ENCODE measurements at places on chromosomes 4 and X. TPM values are rescaled to one million over a fixed set of nuclear protein-coding genes. Genes with fewer than 3 reads are reported as not detected.

GRCh38 chr4:119053245-119053644 lies 82.4 kb upstream of the MYOZ2 start:
- no peak for DNase-seq

- DNase-seq: no peak
Observed at GRCh38 chr4:152784490-152785350, 5.0 kb downstream of the ARFIP1 start.

GRCh38 chrX:19846995-19847790 lies 40.2 kb downstream of the SH3KBP1 start:
- DNase-seq: no peak

DNA sequence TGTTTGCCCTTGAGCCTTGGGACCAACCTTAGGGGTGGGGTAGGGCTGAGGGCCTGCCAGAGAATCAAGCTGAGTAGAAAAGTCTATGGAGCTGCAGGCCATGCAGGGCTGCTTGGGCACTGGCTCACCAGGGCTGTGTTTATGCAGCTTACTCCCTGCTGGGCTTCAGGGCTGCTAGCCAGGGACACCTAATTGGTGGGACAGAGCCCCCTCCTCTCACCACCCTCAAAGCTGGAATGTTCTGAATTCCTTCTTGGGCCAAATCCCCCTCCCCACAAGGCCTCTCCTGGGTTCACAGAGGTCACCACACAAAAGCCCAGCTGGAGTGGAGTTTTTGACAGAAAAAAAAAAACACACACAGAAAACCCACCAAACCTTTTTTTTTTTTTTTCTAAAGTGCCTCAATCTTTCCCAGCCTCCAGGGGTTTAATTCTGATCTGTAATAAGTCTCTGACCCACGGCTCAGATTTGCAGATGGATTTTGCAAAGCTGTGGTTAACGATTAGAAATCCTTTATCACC lies at the start of gene CLDN2:
TSS of gene CLDN2 (plus strand) at position 471 of the 521 bp plus-strand sequence. CDS start 7,827 bp downstream, outside the sequence.
- DNase-seq: no peak

- DNase-seq: no peak
Observed at GRCh38 chr4:147942729-147943128, 210.8 kb downstream of the ARHGAP10 start.

DNA sequence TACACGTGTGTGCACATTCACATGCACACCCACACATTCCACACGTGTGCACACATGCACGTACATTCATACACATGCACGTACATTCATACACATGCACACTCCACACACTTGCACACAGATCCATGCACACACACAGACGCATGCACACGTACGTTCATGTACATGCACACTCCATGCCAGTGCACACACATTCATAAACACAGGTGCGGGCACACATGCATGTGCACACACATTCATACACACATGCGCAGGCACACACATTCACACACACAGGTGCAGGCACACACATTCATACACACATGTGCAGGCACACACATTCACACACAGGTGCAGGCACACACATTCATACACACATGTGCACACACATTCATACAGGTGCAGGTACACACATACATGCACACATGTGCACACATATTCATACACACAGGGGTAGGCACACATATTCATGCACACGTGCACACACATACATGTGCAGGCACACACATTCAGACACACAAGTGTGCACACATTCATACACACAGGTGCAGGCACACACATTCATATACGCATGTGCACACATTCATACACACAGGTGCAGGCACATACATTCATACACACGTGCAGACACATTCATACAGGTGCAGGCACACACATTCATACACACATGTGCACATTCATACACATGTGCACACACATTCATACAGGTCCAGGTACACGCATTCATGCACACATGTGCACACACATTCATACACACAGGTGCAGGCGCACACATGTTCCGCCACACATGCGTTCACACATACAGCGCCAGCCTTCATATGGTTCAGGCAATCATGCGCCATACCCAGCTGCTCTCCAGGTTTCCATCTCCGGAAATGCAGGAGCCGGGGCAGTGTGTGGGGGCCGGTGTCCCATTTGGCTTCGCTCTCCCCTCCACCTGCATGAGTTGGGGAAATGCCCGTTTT lies 124.8 kb downstream of the HMX1 start:
- DNase-seq: no peak

GRCh38 chrX:102077426-102077825 lies 48.1 kb upstream of the TCEAL2 start:
- no peak for DNase-seq

DNA sequence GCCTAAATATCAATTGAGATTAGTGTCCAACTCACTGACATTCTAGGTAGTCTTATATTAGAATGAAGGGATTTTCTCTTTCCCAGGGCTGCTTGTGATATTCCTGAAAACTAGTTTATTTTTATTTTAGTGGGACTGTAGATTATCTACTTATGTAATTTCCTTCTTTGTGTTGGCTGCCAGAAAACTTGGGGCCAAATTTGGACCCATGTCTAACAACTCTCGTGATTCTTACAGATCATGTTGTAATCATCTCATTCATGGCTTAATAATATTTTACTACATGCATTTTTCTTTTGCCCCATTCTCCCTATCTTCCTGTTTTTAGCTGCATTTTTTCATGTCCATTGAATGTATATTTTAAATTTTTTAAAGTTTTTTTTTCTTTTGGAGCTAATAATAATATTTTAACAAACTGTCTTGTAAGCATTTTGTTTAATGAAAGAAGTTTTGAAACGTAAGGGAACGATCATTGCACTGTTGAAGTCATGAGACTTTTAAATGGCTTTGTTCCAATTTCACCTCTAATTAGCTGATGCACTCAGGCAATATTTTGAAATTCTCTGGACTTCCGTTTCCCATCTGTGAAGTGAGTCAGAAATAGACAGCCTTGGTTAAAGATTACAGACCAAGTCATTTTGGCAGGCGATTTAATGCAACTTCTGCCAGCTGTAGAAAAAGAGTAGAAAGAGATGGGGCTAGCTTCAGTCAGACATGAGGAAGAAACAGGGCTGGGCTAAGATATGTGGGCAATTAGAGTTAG lies 14.3 kb upstream of the TDO2 start:
- DNase-seq: peak; percentile 61

DNA sequence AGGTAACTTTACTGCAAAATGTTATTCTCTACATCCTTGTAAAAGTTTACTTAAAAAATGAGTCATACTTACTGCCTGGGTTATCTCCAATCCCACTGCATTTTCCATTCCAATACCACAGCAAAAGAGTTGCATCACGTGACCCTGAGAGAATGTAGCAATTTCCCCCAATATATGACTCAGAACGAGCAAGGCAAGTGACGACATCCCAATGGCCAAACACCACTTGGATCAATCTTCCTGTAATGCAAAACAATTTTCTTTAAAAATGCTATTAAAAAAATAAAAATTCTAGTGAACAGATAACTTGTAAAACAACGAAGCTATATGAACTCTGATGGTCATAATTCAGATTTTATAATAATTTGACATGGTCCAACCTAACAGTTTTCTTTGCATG lies 224.3 kb downstream of the DCLK2 start:
- DNase-seq: no peak

GRCh38 chr4:3360777-3361176 lies 68.0 kb downstream of the RGS12 start:
- no peak for DNase-seq

DNA sequence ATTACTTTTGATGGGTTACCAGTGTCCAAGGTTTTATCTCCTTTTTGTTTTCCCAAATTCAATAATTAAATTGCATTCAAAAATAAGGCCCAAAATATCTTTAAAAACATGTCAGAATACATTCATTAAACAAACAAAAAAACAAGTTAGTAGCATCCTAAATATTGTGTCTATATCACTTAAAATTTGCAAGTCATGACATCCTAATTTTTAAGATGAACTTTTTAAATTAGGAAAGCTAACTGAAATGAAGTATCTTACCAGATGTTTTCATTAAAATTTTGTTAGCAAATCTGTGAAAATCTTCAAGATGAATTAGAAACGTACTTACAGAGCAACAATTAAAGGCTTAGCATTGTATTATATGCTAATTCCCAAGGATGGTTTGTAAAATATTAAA lies 962 bp upstream of the CFAP299 start:
- no peak for DNase-seq

DNA sequence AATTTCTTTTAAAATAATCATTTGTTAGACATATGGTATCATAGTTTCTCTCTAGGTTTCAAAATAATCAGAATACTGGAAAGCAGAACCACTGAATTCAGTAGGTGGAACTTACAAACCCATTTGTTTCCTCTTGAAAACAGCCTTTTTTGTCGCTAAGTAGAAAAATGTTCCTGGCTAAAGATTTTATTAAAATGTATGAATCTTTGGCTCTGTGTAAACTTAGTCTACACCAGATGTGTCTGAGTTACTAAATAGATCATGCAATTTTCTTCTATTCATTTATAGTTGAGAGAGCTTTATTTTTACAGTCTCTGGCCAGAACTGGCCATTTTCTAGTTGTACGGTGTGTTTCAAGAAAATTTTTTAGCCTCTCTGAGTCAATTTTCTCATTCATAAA lies 1.0 kb downstream of the CYSLTR1 start:
- no peak for DNase-seq

DNA sequence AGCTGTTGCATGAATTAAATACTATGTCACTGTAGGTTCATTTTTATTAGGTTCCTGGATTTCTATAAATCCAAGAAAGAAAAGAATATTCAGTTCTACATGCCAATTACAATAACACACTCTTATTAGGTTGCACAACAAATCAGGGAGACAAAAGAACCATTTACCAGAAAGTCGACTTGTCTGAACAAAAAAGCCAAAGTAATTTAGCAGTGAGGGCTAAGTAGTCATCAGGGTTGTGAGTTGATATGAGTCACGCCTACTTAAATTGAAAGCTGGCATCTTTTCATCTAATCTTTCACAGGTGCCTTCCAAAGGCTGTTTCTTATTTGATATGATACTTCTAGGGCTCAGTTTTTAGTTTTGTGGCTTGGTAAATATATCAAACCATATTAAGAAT lies 25.4 kb upstream of the GNRHR start:
- no peak for DNase-seq

GRCh38 chr4:37567836-37568235 lies 118.3 kb downstream of the RELL1 start:
- no peak for DNase-seq

- no peak for DNase-seq
Observed at GRCh38 chr4:22498866-22499265, 17.0 kb downstream of the ADGRA3 start.

GRCh38 chrX:151183912-151184565 lies 7.7 kb downstream of the GPR50 start:
- no peak for DNase-seq

DNA sequence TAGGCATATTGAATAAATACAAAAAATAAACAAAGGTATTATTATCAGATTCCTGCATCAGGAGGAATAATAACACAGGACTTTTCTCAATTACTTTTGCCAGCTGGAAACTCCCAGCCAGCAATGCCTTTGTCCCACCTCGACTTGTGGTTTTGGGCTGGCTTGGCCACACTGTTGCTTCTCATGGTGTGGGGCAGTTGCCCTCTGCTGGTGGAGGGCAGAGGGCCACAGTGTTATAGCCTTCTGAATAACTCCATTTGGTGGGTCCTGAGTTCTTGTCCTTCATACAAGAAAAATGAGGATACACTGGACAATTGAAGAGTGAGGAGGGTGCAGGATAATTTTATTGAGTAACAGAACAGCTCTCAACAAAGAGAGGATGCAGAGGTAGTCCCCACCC lies 1206.0 kb upstream of the ADGRL3 start:
- DNase-seq: no peak

DNA sequence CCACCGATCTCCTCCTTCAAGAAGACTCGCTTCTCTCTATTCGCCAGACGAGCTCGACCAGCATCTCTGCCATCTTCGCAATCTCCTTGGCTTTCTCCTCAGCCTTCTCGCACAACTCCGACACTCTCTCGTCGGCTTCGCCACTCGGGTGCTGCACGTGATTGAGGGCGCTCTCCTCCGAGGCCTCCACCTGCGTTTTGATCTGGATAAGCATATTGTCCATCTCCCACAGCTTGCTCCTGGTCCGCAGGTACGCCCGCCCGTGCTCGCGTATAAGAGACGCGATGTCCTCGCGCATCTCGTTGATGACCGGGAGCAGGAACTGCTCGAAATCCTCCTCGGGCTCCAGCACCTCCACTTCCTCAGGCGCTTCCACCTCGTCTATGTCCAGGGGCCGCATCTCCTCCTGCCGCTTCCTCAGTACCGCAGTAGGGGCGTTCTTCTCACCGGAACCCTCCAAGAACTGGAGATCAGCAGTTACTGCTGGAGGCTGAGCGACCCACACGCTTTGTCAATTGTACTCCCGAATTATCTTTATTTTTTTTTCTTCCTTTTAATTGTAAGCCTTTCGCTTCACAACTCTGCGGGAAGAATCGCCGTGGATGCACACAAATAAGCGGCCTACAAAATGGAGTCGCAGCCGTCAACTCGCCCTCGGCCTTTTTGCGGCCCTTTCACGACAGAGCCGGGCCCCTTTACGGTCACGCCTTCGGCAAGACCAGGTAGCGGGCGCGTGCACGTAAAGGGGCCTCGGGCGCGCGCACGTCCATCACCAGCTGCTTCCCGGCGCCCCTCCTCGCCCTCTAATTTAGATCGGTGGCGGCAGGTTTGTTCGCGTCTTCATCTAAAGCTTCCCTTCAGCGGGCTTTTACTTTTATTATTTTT lies at the start of gene MRFAP1L1:
TSS of gene MRFAP1L1 (minus strand) at position 636 of the 885 bp plus-strand sequence. CDS start at position 400, 236 bp downstream.
- peak; percentile 94 for DNase-seq

- DNase-seq: no peak
Observed at GRCh38 chrX:53116101-53116500, 22.2 kb downstream of the KANTR start.

GRCh38 chr4:76095568-76095967 lies 21.1 kb downstream of the ART3 start:
- DNase-seq: no peak

GRCh38 chr4:85784947-85785346 lies 310.0 kb downstream of the ARHGAP24 start:
- no peak for DNase-seq

GRCh38 chr4:47718696-47719095 lies 119.2 kb downstream of the CORIN start:
- no peak for DNase-seq

DNA sequence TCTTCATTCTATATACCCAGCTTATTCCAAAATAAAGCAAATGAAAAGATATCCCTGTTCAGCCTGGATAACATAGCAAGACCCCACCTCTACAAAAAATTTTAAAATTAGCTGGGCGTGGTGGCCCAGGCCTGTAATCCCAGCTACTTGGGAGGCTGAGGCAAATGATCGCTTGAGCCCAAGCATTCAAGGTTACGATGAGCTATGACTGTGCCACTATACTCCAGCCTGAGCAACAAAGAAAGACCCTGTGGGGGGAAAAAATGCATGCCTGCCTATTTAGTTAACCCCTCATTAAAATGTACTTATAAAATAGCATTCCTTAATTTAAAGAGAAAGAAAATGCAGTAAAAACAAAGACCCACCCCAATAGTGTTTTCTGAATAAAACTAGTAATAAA lies 9.3 kb downstream of the PRSS12 start:
- no peak for DNase-seq

THAP9 gene
- 8.2 TPM for polyA plus RNA-seq

MTTP gene
- 0.42 TPM for polyA plus RNA-seq

MAMLD1 gene
- polyA plus RNA-seq: 11.6 TPM

ZCCHC12 gene
- 0.31 TPM for polyA plus RNA-seq

TMEM31 gene
- 2.0 TPM for polyA plus RNA-seq

P2RY8 gene
- 0.60 TPM for polyA plus RNA-seq

IL3RA gene
- 26.6 TPM for polyA plus RNA-seq

All from right lung (tissue), 10 donors.